ENCODE measurements at places on chromosomes 12 and 14.

GRCh38 chr14:67391268-67391667 lies 20.7 kb downstream of the PLEK2 start:
- DNase-seq = no peak

DNA sequence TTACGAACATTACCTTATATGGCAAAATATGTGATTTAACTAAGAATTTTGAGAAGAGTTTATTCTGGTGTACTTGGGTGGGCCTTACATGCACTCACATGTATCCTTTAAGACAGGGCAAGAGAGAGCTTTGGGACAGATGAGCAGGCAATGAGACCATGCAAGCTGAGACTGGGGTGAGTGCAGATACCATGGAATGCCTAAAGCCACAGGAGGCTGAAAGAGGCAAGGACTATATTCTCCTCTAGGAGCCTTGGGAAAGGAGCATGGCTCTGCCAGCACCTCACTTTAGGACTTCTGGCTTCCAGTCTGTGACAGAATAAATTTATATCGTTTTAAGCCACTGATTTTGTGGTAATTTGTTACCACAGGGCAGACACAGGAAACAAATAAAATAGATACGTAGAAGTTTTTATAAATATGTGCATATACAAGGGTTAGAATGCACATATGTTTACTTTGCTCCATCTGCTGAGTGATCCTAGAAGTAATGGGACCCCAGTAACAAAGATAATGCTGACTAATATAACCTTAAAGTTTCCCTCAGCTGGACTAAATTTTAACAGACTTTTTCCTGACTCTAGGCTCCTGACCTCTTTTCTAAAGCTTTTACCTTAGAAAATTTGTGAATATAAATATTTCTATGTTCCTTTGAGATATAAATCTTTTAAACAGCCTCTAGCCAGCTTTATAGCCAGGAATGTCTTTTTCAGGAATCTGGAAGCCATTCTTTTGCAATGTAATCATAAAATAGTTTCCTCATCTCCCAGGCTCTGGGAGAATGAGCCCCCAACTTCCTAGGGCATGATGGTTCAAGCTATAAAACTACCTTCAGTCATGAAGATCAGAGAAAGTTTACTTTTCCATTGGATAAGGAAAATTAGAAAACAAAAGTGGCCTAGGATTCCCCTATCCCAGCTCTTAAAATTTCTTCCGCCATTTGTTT lies 216.8 kb downstream of the PPFIA2 start:
- peak; percentile 3 for DNase-seq

DNA sequence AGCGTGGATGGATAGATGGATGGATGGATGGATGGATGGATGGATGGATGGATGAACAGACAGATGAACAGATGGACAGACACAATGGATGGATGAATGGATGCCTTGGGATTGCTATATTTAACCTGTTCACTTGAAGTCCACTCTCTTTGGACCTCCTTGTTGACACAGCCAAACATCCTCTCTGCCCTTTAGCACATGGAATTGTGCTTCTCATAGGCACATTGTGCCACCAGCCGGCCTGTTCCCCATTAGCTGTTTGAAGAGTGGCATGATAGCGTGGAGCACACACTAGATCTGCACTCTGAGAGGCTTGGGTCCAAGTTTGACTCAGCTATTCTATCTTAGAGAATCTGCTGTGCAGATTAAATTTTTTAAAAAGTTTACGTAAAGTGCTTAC lies 56.9 kb upstream of the GSC start:
- no peak for DNase-seq

- no peak for DNase-seq
These were observed 9.6 kb upstream of the FOXG1 start for GRCh38 chr14:28756884-28757570.

DNA sequence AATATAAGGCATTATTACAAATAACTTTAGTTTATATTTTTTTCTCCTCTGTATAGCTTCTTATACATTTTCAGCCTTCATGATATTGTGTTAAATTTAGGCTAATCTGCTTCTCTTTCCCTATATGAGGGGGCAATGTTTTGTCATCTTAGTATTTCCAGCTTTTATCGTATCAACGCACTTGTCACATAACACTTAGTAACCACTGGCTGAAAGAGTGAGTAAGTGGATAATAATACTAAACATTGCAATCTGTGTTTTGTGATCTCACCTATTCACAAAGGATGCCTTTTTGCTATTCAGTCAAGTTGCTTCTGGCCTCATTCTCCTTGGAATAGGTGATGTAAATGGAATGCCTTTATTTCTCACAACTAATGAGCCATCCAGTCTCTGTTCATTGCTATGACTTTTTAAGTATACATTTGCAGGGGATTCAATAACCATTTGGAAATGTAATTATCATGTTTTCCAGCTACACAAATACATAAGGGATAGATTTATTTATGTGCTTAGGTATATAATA lies 260.9 kb downstream of the BMP4 start:
- no peak for DNase-seq

DNA sequence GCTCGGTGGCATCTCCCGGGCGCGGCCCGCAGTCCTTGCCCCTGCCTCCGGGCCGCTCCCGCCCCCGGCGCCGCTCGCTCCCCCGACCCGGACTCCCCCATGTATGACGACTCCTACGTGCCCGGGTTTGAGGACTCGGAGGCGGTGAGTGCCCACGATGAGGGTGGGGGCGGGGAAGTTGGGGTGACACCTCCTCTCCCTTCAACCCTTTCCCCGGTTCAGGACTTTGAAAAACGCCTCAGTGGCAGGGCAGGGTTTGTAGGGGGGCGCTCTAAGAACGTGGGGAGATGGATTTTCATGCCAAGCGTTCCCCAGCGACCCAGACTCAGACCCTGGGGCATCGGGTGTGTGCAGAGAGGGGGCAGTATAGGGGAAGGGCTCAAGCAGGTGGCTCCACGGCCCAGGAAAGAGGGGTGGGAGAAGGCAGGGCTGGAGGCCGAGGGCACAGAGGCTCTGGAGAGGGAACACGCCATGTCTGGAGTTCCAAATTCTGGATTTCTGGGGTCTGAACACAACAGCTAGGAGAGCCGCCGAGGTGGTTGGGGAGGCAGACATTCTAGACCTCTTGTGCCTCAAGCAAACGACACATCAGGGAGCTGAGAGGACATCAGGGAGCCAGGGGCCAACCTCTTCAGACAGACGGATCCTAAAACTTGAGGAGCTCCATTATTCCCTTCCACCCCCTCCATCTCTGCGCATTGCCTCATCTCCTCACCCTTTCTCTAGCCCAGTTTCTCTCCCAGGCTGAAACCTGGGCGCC lies 715 bp downstream of the CACNB3 start:
- DNase-seq = no peak

DNA sequence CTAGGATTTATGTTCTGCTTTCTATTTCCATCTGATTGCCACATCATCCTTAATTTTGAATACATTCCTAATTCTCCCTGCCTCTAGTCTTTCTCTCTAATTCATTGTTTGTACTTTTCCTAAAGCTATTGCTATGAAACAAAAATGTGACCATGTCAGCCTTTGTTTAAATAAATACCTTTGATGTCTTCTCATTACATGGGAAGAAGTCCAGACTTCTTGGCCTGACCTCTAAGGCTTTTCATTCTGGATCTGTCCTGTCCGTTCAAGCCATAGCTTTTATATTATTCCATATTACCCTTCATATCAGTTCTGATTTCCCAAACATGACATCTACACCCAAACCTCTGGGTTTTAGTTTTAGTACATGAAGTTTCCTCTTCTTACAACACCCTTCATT lies 91.4 kb downstream of the CDK17 start:
- DNase-seq = no peak

DNA sequence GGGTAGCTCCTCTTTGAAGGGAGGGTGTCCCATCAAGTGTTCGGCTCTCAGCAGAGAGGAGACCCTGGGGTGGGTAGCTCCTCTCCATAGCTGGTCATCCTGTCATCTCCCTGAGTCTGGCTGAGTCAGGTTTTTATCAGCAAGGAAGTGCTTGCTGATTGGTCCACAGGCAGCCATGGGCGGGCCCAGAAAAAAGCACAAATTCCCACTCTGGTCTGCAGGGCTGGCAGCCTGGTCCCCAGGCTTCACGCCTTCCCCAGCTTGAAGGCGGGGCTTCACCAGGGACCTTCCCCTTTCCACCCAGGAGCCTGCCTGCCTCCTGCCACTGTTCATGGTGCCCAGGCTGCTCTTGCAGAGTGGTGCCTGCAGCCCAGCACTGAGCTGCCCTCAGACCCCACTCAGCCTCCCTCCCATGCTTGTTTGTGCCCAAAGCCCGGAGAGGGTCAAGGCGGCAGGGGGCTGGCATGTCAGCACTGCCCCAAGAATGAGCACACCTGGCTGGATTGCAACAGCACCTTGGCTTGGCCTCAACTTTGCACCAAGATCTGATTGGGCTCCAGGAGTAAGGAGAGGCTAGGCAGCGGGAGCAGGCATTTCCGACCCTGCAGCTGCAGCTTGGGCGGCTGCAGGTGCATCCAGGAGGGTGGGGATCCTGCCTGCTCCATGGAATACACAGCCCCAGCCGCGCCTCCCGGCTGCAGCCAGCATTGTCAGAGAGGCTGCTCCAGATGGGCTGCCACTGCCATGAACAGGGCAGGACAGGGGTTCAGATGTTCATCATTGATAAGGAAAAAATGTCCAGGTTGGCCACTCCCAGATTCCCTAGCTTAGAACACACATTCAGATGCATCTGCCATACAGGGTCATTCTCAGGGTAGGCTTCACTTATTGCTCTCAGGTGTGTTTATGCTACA lies 22.0 kb upstream of the WDR89 start:
- DNase-seq = no peak

DNA sequence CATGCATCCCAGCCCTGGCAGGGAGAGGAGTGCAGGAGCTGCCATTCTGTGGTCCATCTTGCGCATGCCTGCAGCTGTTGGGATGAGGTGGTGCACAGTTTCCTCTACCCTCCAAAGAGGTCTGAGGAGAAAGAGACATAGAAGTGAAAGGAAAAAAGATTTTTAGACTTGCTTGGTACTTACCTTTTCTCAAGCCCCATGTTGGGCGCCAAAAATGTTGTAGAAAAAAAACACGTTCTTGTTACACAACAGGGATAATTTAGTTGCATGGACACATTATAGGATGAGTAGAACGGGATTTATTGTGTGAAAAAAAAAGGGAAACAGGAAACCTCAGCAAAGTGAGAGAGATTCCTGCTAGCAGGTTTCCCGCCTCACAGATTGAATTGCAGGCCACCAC lies 244.4 kb upstream of the GARIN2 start:
- no peak for DNase-seq

DNA sequence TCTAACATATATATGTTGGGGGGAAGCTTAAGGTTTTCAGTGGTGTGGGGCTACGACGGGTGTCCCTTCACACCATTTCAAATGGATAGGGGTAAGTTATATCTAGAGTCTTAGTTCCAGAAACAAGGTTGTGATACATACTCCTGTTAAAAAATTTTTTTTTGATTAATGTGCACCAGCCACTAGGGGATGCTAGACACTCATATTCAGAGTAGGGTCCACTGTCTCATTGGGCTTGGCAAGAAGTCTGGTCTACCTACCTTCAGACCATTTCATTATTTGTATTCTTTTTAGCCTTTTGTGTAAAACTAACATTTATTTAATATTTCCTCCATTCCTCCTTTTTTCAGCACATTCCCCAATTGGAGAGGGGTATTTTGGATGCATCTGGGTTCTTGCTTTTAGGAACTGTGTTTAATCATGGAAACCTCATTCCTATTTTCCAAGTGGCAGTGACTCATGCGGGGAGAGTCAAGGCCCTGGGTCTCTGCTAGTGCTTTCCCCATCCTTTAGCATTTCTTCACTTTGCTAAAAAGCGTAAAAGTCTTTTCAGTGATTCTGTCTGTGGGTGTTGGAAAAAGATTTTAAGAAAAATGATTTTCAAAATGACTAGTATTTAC lies 33.4 kb downstream of the ANO4 start:
- DNase-seq = peak; percentile 16

- no peak for DNase-seq
These were observed 133.6 kb upstream of the NOS1 start for GRCh38 chr12:117494833-117495655.

GRCh38 chr12:52318241-52318990 lies 2.8 kb downstream of the KRT83 start:
- no peak for DNase-seq

GRCh38 chr14:99067927-99068326 lies 204.1 kb downstream of the BCL11B start:
- DNase-seq = no peak

- DNase-seq = no peak
These were observed 19.4 kb downstream of the UTP20 start for GRCh38 chr12:101299346-101299745.

- DNase-seq = no peak
These were observed 285.2 kb upstream of the SYT10 start for GRCh38 chr12:33724867-33725266.

GRCh38 chr14:30290001-30290400 lies 269.0 kb upstream of the G2E3 start:
- no peak for DNase-seq

DNA sequence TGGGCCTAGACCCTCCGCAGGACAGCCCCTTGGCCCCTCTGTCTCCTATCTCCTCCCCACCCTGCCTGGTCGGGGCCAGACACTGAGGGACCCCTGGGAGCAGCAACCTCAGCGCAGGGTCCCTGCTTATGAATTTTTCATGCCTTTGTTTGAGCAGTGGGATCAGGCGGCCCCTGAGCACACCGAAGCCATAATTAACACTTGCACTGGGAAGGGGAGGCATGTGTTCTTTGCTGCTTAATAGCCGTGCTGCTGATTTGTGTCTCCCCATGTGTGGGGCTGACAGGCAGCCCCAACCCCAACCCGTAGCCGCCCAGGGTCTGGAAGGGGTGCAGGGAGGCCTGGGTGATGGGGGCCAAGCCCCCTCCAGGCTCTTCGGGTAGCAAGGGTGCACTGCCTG lies 52.7 kb downstream of the FBRSL1 start:
- DNase-seq = no peak

DNA sequence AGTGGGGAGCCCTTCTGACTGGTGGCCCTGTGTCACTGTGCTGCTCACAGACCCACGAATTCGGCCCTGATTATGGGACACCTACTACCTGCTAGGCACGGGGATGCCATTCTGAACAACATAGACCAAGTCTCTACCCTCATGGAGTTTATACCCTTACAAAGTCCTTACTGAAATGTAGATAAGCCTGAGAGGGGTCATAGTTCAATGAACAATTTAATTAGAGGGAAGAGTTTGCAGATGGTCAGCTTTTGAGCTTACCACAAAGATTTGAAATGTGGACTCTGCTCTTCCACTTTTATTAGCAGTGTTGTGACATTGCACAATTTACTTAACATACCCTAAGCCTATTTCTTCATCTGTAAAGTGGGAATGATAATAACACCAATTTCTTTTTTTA lies 161.1 kb downstream of the MYRFL start:
- DNase-seq = no peak

- DNase-seq = no peak
These were observed 86.6 kb downstream of the PPP1R12A start for GRCh38 chr12:79848339-79848738.

DNA sequence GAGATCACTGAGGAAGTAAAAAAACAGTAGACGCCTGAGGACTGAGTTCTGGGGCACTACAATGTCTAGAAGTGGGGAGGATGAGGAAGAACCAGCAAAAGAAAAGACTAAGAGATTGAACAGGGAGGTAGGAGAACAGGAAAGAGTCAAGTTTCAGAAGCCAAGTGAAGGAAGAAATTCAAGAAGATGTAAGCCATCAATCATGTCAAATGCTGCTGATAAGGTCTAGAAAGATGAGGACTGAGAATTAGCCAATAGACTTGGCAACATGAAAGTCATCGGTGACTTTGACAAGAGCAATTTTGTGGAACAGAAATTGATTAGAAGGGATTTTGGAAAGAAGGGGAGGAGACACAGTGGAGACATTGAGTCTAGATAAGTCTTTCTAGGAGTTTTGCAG lies 54.8 kb upstream of the CRY1 start:
- no peak for DNase-seq

- no peak for DNase-seq
These were observed 14.1 kb downstream of the TNS2 start for GRCh38 chr12:53063708-53064612.

- DNase-seq = peak; percentile 89
These were observed 3.2 kb downstream of the CFL2 start for GRCh38 chr14:34711169-34711568.

Data from HS-5 (cell line).